HS-27A (cell line): ENCODE measurements at places on chromosomes 6 and 20.
A peak's percentile ranks its signal among the peaks of the same experiment; 100 is the strongest.

- DNase-seq = no peak
These were observed 184.5 kb upstream of the RAB32 start for GRCh38 chr6:146359131-146359530.

- DNase-seq = no peak
These were observed 50.4 kb downstream of the NOL4L start for GRCh38 chr20:32534661-32535240.

DNA sequence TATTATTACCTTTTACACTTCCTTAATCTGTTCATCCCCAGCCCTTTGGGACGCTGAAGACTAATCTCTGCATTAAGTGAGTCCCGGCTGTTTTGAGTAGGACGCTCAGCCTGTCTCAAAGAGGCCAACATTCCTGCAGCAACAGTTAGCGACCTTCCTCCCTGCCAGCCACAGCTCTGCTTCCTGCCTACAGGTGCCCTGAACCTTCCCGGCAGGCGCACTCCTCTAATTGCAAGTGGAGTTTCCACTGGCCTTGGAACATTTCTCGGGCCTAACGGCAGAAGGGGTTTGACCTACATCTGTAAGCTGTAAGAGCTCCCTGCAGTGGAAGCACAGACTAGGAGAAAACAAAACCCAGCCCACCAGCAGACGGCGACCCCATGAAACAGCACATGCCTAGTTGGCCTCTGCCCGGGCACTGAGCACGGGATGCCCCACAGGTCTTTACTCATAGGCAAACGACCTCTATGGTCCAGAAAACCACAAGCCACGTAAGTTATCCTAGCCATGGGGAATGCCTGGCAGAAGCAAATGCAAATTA is 137.9 kb downstream of the DTNBP1 start:
- no peak for DNase-seq

- DNase-seq = no peak
These were observed 610.3 kb downstream of the RNF144B start for GRCh38 chr6:18997375-18997826.

DNA sequence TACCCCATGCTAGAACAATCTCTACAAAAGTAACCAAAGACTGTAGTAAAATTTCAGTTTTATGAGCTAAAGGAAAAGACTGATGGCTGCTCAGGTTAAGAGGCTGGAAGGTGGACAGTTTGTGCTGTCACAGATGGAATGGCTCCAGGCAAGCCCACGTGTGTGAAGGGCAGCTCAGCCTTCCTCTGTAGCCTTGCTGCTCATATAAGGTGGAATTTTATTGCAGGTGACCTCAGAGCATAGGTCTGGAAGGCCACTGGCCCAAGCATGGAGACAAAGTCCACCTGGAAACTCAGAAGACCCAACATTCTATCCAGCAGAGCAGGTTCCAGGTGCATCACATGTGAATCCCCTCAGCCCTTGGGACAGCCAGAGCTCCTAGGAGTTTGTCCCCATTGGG is 53.6 kb downstream of the KAT14 start:
- DNase-seq = no peak

GRCh38 chr6:68740828-68741500 is 105.9 kb downstream of the ADGRB3 start:
- no peak for DNase-seq

- DNase-seq = no peak
These were observed 14.3 kb upstream of the FAM135A start for GRCh38 chr6:70398783-70399728.

- no peak for DNase-seq
These were observed 60.5 kb downstream of the ZMYND8 start for GRCh38 chr20:47295921-47296426.

DNA sequence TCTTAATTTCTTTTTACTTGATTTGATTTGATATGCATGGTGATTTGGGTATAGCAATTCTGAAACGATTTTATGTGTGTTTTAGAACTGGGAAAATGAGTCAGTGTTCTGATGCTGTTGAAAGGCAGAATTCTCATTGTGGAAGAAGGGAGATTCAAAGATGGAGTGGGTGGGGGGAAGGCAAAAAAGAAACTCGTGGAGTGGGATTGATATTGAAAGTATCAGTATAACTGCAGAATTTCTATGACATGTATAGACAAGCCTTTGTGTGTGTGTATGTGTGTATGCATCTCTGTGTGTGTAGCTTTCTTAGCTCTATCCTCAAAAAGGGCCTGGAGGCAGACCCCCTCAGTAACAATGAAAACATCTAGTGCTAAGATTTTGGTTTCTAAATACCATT is 184.3 kb upstream of the OLIG3 start:
- DNase-seq = no peak

GRCh38 chr6:16739329-16739801 is 21.9 kb downstream of the ATXN1 start:
- no peak for DNase-seq

- peak; percentile 75 for DNase-seq
These were observed 1.2 kb downstream of the CHMP4B start for GRCh38 chr20:33812152-33812849.

GRCh38 chr20:10131732-10132345 is 86.8 kb upstream of the SNAP25 start:
- DNase-seq = no peak

GRCh38 chr6:121042766-121043165 is 291.5 kb downstream of the TBC1D32 start:
- no peak for DNase-seq

GRCh38 chr6:123788319-123788718 is 15.3 kb upstream of the NKAIN2 start:
- DNase-seq = no peak

- DNase-seq = peak; percentile 56
These were observed 31.3 kb upstream of the ZFAND3 start for GRCh38 chr6:37788259-37788658.

DNA sequence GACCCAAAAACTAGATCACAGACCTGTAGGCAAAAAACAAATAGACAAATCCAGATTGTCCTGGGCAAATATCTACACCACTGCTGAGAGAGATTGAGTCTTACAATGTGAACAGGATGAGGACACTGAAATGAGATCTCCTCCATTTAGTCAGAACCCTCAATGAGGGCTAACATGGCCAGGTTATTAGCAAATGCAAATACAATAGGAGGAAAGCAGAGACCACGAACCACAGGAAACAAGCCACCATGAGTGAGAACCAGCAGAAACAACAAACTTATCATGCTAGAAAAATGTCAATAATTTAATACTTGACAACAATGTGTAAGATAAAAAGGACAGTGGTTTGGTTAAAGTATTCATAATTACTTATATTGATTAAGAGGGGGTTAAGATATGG is 162.8 kb downstream of the SYNE1 start:
- no peak for DNase-seq

GRCh38 chr20:34085544-34086040 is 26.5 kb downstream of the EIF2S2 start:
- no peak for DNase-seq

DNA sequence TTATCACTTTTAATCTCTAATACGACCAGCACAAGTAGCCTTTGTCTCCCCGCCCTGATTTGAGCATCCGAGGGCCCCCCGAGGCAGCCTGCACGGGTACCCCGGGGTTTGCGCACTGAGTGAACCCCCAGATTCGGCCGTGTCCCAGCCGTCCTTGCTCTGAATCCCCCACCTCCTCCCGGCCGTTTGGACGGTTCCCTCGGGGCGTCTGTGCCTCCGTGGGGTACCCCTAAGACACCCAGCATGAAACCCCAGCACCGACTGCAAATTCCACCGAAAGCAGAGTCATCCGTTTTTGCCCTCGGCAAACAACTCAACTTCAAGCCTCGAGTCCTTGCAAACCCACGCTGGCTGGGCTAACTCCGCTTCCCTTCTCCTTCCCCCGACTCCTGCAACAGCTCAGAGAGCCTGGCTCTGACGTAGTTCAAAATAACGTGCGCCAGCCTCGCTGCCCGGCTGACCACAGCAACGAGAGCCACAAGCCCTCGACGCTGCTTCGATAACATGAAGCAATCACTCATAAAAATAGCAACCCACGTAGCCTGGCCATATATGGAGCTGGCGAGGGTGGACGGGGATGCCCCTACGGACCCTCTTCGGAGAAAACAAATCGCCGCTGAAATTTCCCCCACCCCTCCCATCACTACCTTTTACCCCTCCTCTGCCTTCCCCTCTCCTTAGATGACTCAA is 764 bp upstream of the SNAP25 start:
- peak; percentile 39 for DNase-seq

DNA sequence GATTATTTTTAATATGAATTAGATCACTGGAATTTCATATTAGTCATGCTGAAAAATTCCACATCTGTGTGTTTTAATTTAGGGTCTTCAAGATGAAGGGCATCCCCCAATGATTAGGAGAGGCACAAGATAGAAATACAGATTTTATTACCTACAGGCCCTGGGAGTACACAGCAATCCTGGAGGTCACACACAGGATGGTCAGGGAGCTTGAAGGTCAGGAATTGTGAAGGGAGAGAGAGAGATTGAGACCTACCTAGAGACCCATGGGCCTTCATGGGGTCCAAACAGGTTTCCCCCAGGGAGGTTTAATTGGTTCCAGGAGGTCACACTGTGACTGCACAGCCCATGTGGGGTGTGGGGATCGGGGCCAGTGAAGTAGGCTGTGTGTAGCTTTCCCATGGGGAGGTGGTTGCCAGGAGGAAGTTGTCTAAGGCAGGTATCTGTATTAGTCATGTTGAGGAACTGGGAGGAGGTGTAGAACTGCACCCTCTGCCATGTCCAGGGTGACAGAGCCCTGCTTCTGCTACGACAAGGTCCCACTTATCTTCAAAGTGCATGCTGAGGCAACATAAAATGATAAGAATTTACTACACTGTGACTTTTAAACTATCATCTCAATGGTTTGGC is 18.3 kb downstream of the SNX9 start:
- no peak for DNase-seq

- DNase-seq = no peak
These were observed 31.2 kb downstream of the SRSF3 start for GRCh38 chr6:36625158-36625919.

- no peak for DNase-seq
These were observed 118.2 kb downstream of the BACH2 start for GRCh38 chr6:90178384-90178855.

DNA sequence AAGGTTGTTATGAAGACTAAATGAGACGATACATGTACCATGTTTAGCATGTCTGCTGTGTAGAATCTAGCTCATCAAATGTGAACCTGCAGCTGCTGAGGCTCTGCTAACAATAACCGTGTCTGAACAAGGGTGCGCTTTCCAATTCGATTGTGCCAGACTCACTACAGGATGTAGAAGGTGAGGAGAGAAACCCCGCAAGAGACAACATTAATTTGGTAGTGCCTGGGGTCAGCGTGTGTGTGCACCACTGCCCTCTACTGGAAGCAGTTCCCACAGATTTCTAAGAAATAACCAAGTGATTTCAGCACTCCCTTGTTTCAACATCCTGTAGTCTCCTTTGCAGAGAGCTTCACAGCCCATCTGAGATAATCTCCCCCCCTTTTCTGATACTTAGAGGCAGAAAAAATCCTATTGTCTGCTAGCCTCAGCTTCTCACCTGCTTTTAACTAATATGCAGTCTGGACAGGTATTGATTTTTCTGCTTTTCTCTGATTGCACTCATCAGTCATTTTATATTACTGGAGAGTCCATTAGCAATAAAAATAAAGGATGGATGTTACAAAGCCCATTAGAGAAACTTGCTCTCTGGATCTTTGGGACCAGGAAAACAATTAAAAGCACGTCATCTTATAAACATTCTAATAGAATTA is 96.7 kb upstream of the BACH2 start:
- DNase-seq = no peak

- DNase-seq = no peak
These were observed 53.6 kb downstream of the EZR start for GRCh38 chr6:158765499-158766068.

DNA sequence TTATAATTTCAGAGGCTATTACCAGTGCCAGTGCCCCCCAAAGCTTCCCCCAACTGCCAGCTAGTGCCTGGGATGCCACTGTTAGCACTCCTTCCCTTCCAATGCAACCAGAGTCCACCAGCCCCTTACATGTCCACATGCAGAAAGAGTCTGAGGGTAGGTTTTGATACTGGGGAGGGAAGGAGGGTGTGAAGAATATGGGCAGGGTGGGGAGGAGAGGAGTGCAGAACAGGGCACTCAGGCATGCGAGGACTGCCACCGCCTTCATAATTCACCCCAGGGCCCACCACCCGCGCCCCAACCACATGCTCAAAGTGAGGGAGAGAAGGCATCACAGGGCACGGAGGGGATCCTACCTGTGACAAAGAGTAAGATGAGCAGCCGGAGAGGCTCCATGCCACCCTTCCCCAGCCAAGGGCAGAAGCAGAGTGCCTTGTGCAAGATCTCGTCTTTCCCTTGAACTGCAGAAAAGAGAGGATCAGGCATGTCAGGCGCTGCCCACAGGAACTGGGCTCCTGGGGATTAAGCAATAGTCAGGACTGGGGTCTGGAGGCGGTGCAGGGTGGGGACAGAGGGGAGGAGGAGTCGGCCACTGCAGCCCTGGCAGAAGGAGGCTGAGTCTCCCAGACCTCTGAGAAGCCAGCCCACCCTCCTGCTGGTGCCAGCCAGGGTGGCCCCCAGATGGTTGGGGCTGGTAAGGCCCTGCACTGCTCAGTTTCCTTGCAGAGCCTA is at the start of gene TREM2:
Gene TREM2 (minus strand): TSS at position 430 of the 732 bp plus-strand sequence. CDS start 34 bp downstream, at position 396.
- no peak for DNase-seq

- DNase-seq = peak; percentile 95
These were observed 21.6 kb downstream of the MOCS3 start for GRCh38 chr20:50980071-50980681.

DNA sequence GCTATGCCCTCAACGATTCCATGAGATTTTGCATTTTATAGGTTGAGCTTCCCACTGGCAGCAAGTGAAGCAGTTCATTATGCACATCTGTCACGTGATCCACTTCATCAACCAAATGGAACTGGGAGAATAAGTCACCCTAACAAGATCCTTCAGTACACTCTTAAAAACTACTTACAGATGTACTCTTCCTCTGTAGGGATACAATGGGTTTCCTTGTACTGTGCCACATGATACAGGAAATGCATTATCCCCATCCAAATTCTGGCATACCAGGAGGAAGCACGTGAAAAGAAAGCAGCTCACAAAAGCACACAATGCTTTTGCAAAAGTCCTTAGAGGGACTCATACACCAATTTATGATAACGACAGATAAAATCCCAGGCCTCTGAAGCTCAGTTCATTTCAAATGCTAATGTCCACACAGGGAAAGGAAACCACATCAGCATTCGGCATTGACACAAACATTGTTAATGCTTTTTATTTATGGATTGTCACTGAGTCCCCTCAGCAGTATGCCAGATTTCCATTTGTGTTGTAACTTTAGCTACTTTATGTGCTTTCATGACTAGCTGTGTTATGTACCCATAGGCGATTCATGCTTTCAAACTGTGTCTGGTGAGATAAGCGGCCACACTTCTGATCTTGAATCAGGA is 58.1 kb upstream of the REV3L start:
- DNase-seq = no peak

- no peak for DNase-seq
These were observed 58.2 kb downstream of the MOCS1 start for GRCh38 chr6:39876111-39876510.

- DNase-seq = no peak
These were observed 40.6 kb upstream of the RSPO3 start for GRCh38 chr6:127077886-127078285.

- DNase-seq = no peak
These were observed 38.2 kb downstream of the REV3L start for GRCh38 chr6:111444794-111445193.

GRCh38 chr6:9225441-9225871 is 790.1 kb upstream of the SLC35B3 start:
- DNase-seq = no peak

- DNase-seq = no peak
These were observed 87.2 kb downstream of the THEMIS start for GRCh38 chr6:127813699-127814027.

- DNase-seq = no peak
These were observed 40.7 kb upstream of the SLC17A4 start for GRCh38 chr6:25713824-25714223.
